ENCODE measurements at places on chromosomes 6 and 20.

DNA sequence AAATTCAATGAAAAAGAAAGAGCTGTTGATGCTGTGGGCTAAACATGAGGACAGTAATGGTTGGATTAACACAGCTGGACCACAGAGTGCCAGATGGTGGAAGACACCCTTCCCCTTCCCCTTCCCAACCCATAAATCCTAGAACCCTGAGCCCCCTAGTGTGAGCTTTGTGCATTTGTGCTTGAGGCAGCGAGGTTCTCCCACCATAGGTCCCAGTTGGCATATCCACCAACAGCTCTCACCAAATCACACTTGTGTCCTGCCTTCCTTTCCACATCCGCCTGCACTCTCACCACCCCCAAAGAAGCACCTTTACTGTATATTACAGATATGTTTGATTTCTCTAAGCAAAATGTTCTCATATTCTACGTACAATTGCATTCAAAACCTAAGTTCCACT is 32.8 kb upstream of the HBS1L start:
- DNase-seq, result no peak

DNA sequence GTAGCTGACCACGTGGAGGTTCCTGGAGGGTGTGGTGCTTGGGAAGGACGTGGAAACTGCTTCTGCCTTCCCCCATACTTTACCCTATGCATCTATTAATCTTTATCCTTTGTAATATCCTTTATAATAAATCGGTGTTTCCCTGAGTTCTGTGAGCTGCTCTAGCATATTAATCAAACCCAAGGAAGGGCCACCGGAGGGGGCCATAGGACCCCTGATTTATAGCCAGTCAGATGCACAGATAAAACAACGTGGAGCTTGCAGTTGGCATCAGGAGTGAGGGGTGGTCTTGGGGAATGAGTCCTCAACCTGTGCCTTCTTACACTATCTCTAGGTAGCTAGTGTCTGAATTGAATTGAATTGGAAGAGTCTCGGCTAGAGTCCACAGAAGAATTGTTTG is 36.5 kb upstream of the TFAP2A start:
- DNase-seq, result no peak

DNA sequence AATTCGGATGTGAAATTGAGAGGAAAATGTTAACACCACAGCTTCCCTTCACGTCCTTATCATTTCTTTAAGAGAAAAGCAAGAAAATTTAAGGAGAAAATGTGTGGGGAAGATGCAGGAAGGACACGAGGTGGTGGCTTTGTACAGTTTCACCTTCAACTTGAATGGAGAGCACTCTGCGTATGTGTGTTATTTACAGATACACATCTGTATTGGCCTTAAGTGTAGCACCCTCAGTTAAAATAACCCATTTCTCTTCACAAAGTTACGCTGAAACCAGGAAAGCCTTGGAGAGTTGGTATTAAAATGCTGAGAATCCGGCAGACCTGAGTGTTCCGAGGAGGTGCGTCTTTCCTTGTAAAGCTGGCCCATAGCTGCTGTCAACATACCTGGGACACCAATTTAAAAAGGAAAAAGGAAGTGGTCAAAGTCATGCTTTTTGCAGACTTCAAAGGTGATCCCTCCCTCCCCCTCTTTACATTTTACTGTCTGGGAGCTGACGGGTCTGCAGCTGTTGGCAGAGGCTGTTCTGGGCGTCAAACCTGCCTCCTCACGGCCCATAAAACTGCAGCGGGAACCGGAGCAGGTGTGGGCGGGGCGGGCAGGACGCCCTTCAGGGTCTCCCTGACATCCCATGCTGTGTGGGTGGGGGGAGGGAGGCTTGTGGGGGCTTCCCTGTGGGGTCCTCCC is 61.3 kb upstream of the TBXT start:
- no peak for DNase-seq

DNA sequence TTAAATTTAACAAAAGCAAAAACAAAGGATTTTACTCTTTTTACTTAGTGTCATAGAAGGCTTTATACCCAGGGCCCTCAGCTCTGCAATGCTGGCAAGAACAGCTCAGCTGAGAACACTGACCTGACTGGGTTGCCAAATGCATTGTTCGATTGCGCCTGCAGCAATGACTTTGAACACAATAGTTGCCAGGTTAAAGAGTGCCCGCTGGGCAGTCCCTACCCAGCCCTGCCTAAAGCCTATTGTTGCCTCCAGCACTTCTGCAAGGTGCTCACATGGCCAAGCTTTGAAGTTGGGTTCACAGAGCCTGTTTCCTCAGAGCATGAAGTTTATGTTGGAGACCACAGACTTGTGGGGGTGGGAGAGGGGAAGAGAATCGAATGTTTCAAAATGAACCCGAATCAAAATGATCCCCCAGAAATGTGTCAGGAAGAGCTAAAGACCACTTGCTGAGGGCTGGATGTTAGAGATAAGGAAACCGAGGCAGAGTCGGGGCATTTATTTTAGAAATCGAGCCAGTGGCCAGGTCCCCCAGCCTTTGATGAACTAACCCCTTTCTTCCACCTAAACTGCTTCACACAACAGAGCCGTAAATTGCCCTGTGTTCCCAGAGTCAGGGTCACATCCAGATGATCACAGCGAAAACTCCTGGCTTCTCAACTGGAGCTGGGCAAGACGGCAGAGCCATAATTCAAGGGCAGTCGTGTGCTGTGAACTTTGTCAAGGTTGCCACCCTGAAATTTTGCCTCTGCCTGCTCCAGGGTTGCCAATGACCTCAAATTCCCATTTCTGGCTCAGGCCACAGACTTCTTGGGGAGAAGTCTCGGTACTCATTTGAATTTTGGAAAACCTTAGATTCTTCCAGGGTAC is 55.0 kb downstream of the FOXA2 start:
- DNase-seq, result no peak

DNA sequence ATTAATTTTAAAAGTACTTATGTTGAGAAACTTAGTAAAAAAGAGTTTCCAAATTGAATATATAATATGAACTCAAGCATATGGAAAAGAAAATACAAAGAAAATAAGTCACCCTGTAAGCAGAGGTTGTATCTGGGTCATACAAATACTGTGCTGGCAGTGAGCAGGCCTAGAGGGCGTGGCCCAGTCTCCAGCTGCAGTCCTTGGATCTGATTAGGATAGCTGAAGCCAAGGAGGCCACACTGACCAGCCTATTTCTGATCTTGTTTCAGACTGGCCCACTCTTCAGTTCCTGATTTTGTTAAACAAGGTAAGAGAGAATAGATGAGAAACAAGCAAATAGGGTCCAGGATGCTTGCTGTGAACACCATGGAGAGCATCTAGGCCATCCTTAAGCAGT is 228.8 kb downstream of the EPM2A start:
- DNase-seq, result no peak

Measured in right hindlimb (tissue), 1 donor.